Non-pigmented ciliary epithelial cell (primary cell): ENCODE measurements at places on chromosomes 7 and 10.

GRCh38 chr10:36761121-36761520 is 364.3 kb upstream of the ANKRD30A start:
- no peak for DNase-seq

DNA sequence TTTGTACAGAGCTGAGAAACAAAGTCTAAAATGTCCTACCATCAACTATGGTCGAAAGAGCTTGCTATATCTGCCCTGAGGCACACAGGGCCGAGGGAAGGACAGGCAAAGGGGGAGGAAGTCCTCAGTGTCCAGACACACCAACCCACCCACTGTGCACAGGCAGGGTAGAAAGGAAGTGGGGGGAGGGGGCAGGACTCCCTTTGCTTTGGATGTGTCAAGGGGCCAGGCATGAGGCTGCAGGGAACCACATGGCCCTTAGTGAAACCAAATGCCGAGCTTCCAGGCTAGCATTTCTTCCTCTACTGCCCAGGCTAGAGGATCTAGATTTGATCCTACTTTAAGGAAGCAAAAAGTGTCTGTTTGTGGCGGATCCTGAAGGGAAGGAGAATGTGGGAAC is 28.6 kb downstream of the KCNH2 start:
- DNase-seq: no peak

DNA sequence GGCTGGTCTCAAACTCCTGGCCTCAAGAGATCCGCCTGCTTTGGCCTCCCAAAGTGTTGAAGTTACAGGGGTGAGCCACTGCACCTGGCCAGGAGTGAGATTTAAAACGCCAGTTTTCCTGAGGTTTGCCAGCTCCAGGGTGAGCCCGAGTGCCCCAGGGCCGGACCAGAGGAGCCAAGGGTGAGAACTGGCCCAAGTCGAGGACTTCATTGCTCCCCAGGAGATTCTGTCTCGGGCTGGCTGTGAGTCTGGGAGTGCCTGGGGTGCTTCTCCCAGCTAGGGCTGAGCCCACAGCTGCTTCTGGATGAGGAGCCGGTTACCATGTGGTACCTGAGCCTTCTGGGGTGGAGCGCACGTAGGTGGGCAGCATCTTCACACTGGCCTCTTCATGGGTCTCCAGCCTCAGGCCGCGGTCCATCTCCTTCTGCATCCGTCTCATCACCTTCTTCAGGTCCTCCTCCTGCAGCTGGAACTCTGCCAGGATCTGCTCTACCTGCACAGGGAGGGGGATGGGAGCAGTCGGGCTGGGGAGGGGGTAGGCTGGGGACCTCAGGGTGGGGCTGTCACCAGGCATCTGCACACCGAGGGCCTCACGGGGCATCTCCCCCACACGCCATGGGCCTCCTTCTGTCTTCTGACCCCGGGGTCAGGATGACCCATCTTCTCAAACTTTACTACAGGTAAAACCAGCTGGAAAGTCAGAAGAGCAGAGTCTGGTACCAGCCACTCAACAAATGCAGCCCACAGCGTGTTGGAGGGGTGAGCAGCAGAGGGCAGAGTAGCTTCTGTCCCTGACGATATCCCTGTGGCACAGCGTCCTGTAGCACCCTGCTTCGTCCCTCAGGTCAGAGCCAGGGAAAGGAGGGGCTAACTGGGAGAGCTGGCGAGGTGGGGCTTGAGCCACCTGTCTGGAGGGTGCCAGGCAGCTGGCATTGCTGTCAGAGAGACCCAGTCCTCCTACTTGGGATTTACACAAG is 12.1 kb upstream of the MYL7 start:
- no peak for DNase-seq

GRCh38 chr7:20053334-20054104 is 163.7 kb downstream of the MACC1 start:
- no peak for DNase-seq

DNA sequence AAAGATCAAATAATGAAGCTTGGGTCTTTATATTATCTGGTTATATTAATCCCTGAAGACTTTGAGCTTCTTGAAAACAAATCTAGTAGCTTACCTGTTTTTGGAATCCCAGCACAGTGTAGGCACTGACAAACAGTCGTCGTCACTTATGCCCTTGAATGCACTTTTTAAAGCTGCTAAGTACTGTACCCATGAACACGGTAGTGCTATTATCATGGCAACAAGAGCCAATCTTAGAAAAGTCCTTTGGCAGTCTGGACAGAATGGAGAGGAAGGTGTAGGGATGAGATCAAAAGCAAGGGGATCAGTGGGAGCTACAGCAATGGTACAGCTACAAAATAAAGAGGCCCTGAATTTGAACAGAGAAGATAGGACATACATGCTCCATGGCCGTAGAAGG is 9.4 kb downstream of the SLC25A13 start:
- DNase-seq: no peak

DNA sequence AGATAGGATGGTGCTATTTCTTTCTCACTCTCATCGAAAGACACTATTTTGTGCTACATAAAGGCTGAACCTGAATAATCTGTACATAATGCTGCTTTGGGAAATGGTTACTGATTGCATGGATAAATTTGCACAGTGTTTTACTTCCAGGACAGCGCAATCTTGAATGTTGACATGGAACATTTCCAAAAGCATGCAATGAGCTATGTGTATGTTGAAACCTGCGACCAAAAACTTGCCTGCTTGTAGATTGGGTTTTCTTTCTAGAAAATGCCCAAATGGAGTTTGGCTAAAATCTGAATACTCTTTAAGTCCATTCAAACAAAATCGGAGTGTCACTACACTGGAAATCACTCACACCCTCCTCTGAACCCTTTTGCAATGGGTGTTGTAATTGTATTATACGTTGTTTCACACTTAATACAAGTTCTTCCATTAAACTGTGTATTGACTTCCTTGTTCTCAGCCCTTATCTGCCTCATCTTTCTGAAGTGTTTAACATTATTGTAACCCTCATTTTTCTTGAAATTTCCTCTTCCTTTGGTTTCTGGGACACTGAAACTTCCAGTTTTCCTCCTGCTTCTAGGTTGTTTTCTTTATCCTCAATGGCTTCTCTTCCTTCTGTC is 73.7 kb upstream of the CAPZA2 start:
- no peak for DNase-seq

DNA sequence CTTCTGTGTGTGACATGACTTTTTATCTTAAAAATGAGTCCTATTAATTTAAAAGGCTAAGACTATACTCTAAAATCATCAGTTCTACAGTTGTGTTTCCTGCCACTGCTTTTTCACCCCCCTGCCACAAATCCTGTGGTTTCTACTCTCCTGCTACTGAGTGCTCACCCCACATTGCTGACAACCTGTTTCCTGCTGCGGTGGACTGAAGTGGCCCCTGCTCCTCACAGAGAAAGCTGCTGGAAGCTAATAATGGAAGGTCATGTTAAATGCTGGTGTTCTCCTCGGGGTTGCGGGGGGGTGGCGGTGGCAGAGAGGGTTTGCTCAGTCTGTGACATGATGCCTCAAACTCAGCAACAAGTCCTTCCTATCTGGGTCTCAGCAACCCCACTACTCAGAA is 113.2 kb upstream of the INHBA start:
- DNase-seq: no peak

GRCh38 chr7:141610671-141611070 is 59.5 kb downstream of the AGK start:
- DNase-seq: no peak
